Epithelial cell of alveolus of lung (primary cell): ENCODE measurements at places on chromosomes 11 and 22. TPM values are rescaled to one million over a fixed set of nuclear protein-coding genes. Genes with fewer than 3 reads are reported as not detected.

Gene SYT13
- 0.24 TPM in 1 of 2 replicates, not detected in the other for total RNA-seq

Gene PTPRJ
- total RNA-seq = 5.6 and 13.8 TPM in 2 replicates

Gene ARHGEF17
- 20.0 and 39.8 TPM in 2 replicates for total RNA-seq

Gene RBM4
- total RNA-seq = 107 and 143 TPM in 2 replicates

Gene TSGA10IP
- not detected in 2 replicates for total RNA-seq

Gene KBTBD3
- total RNA-seq = 2.2 and 5.0 TPM in 2 replicates

Gene MS4A10
- total RNA-seq = not detected in 2 replicates

Gene CALCA
- not detected in 2 replicates for total RNA-seq

Gene MS4A5
- not detected in 2 replicates for total RNA-seq

Gene DEPDC5
- 8.7 and 15.1 TPM in 2 replicates for total RNA-seq

Gene ABCG4
- total RNA-seq = 0.26 and 0.72 TPM in 2 replicates

Gene GRAP2
- 0.52 TPM in 1 of 2 replicates, not detected in the other for total RNA-seq

Gene A4GALT
- total RNA-seq = 14.6 and 33.6 TPM in 2 replicates

Gene MARK2
- 15.4 and 16.0 TPM in 2 replicates for total RNA-seq

Gene PPP2R1B
- total RNA-seq = 25.9 and 33.6 TPM in 2 replicates

Gene DGCR6
- 0.52 and 3.7 TPM in 2 replicates for total RNA-seq

Gene CEP164
- 8.5 and 17.5 TPM in 2 replicates for total RNA-seq

Gene FAM111B
- total RNA-seq = 5.6 and 7.7 TPM in 2 replicates

Gene OR2AG1
- not detected in 2 replicates for total RNA-seq

Gene MS4A12
- total RNA-seq = not detected in 2 replicates

Gene ACP2
- total RNA-seq = 49.5 and 93.3 TPM in 2 replicates

Gene ARHGAP20
- 1.4 and 2.7 TPM in 2 replicates for total RNA-seq
